Adipocyte (in vitro differentiated cells): ENCODE measurements at places on chromosomes 3 and 15.

DNA sequence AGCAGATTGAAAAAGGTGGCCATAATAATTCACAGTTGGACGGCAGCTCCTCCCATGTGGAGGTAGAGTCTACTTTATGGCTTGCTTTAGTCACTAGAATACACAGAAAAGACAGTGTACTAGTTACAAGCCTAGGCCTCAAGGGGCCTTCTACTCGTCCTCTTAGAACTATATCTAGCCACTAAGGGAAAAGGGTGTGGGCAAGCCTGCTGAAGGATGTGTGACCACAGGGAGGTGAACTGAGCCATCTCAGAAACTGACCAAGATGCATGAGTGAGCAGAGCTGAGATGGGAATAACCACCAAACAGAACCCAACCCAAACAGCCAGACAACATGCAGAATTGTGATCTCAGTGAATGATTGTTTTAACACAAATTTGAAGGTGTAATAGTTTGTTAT is 335.6 kb upstream of the LMCD1 start:
- DNase-seq, result no peak

DNA sequence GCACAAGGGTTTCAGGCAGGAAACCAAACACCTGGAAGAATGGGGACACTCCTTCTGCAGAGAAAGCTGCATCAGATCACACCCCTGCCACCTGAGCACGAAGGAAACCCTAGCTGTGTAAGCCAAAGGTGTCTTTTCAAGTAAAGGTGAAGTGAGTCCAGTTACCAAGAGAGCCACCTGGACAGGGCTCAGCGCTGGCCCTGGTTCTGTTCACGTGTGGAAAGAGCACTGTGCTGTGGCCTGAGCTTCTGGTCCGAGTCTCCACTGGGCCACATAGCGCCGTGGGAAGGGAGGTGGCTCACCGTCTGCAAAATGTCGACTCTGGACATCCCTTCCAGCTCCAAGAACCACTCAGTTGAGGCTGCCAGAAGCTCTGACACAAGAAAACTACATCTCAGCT is 151.1 kb downstream of the ADAMTS17 start:
- no peak for DNase-seq

DNA sequence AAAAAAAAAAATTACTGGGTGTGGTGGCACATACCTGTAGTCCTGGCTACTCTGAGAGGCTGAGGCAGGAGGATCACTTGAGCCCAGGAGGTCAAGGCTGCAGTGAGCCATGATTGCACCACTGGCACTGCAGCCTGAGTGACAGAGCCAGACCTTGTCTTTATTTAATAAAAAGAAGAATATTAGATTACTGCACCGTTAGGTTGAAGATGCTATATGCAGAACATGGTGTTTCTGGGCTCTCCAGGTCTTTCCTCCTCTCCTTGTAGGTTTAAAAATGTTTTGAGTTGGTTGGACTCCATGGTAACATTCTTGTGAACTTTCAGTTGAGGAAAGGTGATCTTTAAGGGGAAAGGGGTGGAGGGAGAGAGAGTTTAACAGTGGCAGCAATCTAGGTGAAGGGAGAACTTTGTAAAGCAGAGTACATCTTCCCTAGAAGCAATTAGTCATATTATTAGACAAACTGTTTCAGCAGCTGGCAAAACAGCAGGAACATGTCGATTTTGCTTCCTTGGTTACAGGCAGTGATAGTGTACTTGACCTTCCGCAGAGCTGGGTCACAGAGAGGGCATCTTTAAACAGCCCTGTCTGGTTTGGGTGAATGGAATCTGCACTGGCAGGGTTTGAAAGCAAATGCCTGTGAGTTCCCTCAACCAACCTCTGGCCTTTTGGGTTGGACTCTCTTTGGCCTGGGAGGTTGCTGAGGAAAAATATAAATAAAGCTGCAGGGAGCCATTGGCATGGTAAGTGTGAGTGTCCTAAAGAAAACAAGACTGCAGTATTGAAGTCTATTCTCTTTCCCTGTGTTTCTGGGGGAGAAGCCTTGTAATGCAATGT is 42.8 kb downstream of the NR2C2 start:
- peak; percentile 1 for DNase-seq

- no peak for DNase-seq
Measured at GRCh38 chr3:61674596-61674995, 113.2 kb downstream of the PTPRG start.

DNA sequence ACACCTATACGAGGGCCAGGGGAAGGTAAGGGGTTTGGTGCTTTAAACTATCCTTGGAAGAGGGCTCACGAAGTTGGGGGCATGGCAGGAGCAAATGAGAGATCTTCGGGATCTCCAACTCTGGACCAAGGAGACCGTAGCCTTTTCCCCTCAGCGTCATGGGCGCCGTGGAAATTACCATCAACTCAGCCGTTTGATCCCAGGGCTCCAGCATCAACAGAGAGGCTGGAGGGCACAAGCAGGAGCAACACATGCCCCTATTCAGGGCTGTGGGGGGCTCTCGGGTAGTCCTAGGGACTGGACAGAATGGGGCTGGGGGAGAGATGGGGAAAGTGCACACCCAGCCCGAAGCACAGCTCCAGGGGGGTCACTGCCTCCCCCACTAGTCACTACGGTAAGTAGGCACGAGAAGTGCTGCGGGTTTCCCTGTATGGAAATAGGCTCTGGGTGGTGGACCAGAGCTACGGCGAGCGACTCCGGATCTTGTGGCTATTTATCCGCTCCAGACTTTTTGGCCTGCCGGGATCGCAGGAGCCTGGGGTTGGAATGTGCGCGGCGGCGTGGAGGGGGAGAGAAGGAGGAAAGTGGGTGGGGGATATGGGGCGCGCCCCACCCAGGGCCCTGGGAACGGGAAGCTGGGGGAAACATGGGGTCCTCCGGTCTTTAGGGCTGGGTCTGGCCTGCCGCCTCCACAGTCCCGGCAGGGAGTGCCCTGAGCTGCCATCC is 539 bp upstream of the LAMB2 start:
- DNase-seq, result peak; percentile 96

GRCh38 chr3:24678421-24678865 is 183.8 kb upstream of the THRB start:
- DNase-seq, result peak; percentile 90

DNA sequence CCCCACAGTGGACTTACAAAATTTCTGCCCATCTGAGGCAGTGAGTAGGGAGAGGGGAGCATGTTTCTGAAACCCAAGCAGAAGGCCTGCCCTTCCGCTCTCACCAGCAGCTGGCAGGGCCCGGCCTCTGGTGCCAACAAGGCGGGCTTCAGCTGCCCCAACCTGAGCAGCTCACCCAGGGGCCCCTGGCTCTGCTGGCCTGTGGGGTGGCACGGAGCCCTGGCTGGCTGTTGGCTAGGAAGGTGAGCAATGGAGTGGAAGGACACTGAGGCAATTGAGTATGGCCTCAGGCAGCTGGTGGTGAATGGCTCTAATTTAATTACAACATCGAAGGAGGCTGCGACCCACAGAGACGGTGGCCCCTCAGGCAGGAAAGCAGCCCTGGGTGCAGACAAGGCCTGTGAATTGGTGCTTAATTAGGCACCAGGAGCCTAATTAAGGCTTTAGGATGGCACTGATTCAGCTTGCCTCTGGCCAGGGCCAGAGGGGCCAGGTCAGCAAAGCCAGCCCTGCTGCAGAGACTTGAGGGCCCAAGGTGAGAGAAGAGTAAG is 60.9 kb downstream of the ST8SIA2 start:
- DNase-seq, result no peak

DNA sequence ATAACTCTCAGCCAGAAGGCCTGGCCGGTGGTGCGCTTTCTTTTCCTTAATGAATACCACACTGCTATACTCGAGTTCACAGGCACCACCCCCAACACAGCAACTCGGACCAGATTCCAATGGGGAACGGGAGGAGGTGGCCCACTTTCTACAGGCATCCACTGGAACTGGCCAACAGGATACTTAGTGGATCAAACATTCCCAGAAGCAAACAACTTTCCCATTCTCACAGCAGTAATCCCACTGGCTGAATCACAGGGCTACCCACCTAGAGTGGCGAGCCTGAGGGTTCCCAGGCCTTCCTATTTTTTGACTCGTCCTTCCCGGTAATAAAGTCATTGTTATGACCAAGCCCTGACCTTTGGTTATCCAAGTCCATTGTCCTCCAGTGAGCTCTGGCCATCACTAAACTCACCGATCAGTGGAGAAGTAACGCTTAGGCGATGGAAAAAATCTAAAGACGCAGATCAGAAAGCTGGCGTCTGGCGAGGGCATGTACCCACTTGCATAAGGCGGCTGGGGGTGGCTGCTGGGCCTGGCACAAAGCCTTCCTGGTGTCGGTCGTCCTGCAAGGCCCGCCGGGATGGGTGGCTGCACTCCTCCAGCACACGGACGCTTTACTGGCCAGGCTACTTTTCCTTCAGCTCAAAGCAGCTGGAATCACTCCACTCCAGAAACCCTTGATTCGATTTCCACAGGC is 1.2 kb downstream of the EOGT start:
- DNase-seq, result peak; percentile 71

GRCh38 chr15:38475361-38475760 is 21.4 kb downstream of the FAM98B start:
- DNase-seq, result no peak

DNA sequence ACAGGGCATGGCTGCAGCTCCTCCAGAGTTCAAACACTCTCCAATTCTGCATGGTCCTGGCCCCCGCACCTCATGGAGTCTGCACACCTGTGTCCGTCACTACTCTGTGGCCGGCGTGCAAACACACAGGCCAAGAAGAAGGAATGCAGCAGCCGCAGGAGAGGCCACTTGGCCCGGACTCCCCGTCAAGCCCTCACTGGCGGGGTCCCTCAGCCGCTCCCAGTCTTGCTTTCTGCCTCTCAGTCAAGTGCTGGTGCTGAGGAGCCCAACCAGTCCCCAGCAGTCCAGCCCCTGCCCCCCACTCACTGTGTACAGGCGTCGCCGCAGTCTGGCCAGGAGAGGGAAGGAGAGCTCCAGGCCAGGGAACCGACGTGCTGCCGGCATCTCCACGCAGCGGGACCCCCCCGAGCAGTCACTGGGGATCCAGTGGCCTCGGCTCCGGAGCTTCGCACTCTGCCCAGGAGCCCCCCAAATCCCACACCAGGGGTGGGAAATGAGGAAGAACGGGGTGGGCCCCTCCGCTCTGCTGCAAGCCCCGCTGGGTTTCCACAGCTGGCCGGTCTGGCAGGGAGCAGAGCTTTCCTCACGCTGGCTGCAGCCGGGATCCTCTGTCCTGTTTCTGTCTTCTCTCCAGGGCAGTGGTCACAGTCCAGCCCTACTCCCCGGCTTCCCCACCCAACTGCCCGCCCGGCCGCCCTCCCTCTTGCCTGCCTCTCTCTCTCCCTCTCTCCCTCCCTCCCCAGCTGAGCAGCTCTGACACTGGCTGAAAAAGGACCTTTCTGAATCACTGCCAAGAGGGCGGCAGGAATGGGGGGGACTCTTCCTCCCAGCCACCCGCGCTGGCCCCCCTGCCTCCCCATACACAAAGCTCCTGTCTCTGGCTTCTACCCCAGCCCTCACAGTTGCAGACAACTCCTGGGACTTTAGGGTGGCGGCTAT is 16.0 kb downstream of the TNK2 start:
- DNase-seq, result peak; percentile 50

GRCh38 chr15:68697711-68698690 is 119.2 kb downstream of the CORO2B start:
- no peak for DNase-seq

DNA sequence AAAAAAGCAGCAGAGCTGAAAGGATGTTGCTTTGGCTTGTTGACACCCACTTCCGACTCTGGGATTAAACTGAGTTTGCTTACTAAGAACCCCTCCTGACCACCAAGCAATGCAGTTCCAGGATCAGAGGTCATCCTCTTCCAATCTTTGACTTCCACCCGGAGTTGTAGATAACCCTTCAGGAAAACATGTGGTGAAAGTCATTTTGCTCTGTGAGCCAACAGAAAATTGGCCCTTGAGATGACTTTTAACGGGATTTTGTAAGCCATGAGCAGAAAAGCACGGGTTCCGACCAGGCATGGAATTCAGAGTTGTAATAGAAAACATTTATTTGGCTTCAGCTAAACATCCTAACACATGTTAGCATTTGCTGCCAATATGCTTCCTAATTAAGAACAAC is 171.6 kb upstream of the NR2F2 start:
- DNase-seq, result no peak

DNA sequence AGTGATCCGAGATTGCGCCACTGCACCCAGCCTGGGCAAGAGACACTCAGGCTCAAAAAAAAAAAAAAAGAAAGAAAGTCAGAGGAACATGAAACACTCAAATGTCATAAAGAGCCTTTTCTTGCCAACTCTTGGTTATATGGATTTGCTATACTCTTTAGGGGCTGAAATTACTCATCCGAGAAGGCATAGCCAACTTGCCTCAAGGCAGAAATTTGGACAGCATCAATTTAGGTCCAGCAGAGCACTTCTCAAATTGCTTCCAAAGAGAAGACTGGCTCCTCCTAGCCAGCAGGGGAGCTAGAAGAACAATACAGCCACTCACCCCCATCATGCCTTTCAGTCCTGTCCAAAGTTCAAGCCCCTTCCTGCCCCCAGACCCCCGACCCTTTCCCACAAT is 43.8 kb downstream of the OSBPL10 start:
- peak; percentile 67 for DNase-seq
